ENCODE measurements at places on chromosomes 7 and 10. TPM values are rescaled to one million over a fixed set of nuclear protein-coding genes. Genes with fewer than 3 reads are reported as not detected.

ELAPOR2 gene
- 4.0 TPM for total RNA-seq

ADIRF gene
- 18.3 TPM for total RNA-seq

COL17A1 gene
- total RNA-seq, result under 0.01 TPM

TEX36 gene
- not detected for total RNA-seq

- H3K27ac ChIP-seq, result no peak overlapping the region
- H3K36me3 ChIP-seq, result peaks cover 39% of the 10 kb centered on the region
- no peaks in the 10 kb centered on the region for H3K27me3 ChIP-seq
- no peaks in the 10 kb centered on the region for H3K4me1 ChIP-seq
These were observed 34.9 kb downstream of the GBX1 start for GRCh38 chr7:151132461-151133205.

DNA sequence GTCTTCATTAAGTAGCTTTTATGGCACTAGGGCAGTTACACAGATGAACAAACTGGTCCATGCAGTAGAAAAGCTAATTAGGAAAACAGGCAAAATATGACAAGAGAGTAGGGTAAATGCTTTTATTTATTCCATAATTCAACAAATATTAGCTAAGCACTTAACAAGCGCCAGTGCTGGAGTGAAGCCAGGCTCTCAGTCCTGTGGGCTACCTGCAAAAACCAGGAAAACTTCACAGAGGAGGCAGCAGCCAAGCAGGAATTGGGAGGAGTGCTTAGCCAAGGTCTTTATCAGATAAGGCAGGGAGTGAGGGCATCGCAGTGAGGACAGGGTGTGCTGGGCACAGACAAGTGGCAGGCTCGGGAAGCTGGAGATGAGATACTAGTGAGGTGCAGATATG lies 4.9 kb upstream of the KAT6B start:
- H3K4me3 ChIP-seq, result no peak overlapping the region
- peak overlapping the region; percentile 84 for H3K27ac ChIP-seq
- peaks cover 23% of the 10 kb centered on the region for H3K4me1 ChIP-seq

- no peaks in the 10 kb centered on the region for H3K27me3 ChIP-seq
- peaks cover 68% of the 10 kb centered on the region for H3K36me3 ChIP-seq
- H3K27ac ChIP-seq, result peak overlapping the region; percentile 89
- H3K4me1 ChIP-seq, result peaks cover 43% of the 10 kb centered on the region
These were observed 123.2 kb downstream of the NRP1 start for GRCh38 chr10:33211106-33211878.
